ENCODE measurements at places on chromosomes 4 and X. TPM values are rescaled to one million over a fixed set of nuclear protein-coding genes. Genes with fewer than 3 reads are reported as not detected.

The RGN gene
- total RNA-seq: not detected

DNA sequence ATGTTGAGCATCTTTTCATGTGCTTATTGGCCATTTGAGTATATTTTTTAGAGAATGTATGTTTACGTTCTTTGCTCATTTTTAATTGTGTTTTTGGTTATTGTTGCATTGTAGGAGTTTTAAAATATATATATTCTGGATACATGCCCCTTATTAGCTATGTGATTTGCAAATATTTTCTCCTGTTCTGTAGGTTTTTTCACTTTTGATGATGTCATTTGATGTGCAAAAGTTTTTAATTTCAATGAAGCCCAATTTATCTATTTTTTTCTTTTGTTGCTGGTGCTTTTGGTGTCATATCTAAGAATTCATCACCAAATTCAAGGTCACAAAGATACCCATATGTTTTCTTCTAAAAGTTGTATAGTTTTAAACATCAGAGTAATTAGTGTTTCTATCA is 6.8 kb downstream of the ARMCX5 start:
- no peaks in the 10 kb centered on the region for H3K27me3 ChIP-seq
- H3K36me3 ChIP-seq: no peaks in the 10 kb centered on the region
- no peak overlapping the region for H3K27ac ChIP-seq
- H3K4me1 ChIP-seq: no peaks in the 10 kb centered on the region
- no peak for DNase-seq

The SGMS2 gene
- 0.35 TPM for total RNA-seq

DNA sequence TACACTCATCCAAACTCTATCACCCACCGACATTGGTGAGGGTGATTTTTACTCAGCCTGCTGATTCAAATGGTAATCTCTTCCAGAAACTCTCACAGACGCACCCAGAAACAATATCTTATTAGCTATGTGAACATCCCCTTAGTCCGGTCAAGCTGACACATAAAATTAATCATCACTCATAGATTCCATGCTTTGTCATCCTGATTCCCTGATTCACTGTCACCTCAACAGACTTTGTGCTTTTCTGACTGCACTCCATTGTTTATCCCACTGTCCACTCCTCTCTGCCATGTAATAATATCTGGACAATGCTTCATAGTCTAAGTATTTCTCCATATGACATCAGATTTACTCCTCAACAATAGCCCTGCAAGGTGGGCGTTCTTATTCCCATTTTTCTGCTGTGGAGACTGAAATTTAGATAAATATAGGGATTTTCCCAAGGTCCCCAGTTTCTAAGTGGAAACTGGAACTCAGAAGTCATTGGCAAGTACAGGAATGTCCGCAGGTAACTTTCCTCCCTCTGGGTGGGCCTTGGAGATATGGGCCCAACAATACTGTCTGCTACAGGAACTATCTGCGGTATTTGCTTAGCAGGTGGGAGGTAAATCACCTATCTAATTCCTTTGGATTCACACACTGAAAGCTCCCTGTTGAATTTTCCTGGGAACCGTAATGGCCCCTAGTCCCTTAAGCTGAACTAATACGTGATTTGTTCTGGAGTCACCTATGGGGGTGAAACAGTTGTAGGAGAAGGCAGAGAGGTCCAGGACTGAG is 228.6 kb upstream of the BCOR start:
- no peaks in the 10 kb centered on the region for H3K4me1 ChIP-seq
- no peaks in the 10 kb centered on the region for H3K27me3 ChIP-seq
- H3K4me3 ChIP-seq: no peak overlapping the region

Measured in CD8-positive, alpha-beta memory T cell (primary cell).